ENCODE measurements at places on chromosomes 3 and 15.

- no peak for DNase-seq
Measured at GRCh38 chr15:19973718-19974117, 567.9 kb downstream of the GOLGA6L6 start.

GRCh38 chr3:133197619-133198018 is 159.4 kb downstream of the TMEM108 start:
- DNase-seq: no peak

DNA sequence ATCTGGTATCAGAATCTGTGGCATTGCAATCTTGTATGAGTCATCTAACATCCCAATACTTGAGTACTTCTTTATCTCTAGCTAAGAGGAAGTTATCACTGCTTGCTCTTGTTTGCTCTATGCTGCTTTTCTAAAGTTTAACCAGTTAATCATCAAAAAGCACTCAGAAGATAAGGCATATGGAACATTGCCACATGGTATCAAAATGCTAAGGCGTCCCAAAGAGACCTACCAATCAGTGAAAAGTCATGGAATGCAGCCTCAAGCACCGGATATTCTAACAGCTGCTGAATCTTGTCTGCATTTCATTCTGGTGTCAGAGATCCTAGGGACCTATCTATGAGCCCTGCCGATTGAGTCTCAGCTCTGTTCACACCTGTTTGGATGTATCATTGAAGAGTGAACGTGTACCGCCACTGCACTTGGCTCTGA is 192.8 kb downstream of the ARPP21 start:
- no peak for DNase-seq

DNA sequence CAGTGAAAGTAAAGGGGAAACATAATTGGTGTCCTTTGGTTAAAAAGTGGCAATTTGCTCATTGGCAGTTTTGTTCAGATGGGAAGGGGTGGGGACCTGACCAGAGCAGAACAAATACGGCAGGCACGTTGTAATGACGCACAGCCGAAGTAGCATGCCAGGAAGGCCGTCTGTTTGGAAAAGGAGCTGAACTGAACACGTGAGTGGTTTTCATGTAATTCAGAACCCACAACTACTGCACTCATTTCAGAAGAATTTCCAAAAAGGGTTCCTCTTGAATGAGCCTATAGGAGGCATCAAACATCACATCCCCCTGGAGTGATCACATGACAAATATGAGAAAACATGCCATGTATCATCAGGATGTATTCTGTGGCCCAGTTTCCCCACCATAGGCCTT is 42.9 kb upstream of the LMCD1 start:
- DNase-seq: no peak

DNA sequence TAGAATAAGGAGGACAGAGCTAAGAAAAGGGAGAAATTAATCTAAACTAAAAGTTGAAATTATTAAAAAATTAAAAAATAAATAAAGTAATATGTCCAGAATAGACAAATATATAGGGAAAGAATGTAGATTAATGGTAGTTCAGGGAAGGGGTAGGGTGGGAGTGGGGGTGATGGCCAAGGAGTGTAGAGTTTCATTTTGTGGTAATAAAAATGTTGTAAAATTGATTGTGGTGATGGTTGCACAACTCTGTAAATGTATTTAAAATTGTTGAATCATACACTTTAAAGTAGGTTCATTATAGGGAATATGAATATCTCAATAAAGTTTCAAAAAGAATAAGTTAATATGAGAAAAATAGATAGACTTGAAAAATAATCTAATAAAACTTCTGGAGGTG is 21.0 kb upstream of the FNDC3B start:
- no peak for DNase-seq

DNA sequence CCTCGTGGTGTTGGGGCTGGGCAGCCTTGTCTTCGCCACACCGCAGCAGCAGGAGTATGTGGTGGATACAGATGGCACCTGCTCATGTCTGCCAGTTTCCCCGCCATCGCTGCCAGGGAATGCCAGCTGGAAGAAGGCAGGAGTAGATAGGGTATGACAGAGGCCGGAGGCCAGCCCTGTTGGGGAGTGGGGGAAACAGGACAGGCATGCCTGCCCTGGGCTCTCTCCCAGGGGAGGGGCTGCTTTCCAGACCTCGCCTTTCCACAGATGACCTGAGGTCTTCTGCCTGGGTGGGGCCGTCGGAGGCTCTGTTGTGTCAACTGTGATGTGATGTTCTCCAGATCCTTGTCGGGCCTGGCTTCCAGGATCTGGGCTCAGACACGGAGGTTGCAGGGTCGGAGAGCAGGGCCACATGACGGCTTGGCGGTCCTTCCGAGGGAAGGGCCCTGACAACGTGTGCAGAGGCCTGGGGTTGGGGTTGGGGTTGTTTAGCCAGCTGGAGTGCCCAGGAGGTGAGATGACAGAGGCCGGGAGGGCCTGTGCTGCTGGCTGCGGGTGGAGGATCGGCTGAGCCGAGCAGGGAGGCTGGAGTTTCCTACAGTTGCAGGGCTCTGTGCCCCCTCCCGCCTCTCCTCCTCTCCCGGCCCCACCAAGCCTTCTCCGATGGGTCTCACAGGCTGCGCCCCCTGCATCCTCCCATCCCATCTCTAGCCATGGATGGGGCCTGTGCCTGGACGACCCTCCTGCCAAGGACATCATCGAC is 102.0 kb downstream of the TBC1D2B start:
- DNase-seq: no peak

- DNase-seq: no peak
Measured at GRCh38 chr15:50880651-50881114, 27.8 kb upstream of the AP4E1 start.
